ENCODE measurements at places on chromosomes 7 and 10.

GRCh38 chr10:24384954-24385353, 176.0 kb downstream of the KIAA1217 start:
- DNase-seq = no peak

- DNase-seq = no peak
These were observed 1.6 kb upstream of the NRG3 start for GRCh38 chr10:81873231-81873931.

DNA sequence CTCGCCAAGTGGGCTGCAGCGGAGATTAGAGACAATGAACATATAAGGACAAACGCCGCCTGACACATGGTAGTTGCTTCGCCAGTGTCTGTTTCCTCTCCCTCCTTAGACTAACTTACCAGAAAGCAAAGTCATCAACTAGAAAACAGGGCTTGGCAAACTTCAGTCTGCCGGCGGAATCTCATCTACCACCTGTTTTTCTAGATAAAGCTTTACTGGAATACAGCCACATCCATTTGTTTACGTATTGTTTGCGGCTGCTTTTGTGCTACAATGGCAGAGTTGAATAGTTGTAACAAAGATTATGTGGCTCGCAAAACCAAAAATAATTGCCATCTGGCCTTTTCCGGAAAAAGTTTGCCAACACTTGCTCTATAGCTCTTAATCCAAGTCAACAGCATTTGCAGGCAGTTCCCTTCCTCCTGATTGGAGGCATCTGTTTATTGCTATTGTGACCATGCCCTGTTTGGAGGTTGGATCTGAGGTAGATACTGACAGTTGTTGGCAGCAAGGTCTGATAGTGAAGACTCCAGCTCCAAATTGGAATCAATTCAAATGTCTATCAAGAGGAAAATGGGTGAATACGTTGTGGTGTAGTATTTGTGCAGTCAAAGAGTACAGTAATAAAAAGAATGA, 260.6 kb downstream of the POU6F2 start:
- DNase-seq = peak; percentile 90

DNA sequence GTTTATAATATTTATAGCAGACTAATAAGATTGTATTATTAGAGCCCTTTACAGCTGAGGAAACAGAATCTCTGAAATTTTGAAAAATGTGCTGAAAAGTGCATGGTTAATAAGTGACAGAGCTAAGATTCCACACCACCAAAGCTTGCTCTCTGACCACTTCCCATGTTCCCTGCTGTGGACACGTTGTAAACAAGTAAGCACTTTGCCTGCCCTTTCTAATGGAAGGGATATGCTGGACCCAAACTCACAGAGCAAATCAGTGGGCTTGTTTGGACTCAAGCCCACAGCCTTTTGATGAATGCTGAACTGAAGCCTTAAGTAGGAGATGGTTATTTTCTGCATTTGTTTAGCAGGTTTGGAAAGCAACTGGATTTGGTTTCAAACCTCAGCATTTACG, 214.0 kb upstream of the TMEM72 start:
- no peak for DNase-seq

DNA sequence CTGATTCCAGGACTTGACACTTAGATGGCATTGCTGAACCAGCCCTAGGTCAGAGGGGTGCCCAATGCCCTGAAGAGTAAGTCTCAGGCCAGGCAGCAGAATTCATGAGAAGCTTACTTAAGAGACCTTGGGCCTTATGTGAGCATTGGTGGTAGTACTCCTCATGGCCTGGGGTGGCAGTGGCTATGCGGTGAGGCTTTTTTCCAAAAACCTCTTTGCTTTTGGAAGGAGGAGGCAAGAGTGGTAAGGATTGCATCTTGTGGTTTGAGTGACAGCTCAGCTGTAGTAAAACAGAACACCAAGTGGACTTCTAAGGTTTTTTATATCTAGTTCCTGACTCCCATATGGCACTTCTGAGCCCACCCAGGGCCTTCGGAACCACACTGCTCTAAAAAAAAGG, 459.0 kb upstream of the STEAP1 start:
- no peak for DNase-seq

DNA sequence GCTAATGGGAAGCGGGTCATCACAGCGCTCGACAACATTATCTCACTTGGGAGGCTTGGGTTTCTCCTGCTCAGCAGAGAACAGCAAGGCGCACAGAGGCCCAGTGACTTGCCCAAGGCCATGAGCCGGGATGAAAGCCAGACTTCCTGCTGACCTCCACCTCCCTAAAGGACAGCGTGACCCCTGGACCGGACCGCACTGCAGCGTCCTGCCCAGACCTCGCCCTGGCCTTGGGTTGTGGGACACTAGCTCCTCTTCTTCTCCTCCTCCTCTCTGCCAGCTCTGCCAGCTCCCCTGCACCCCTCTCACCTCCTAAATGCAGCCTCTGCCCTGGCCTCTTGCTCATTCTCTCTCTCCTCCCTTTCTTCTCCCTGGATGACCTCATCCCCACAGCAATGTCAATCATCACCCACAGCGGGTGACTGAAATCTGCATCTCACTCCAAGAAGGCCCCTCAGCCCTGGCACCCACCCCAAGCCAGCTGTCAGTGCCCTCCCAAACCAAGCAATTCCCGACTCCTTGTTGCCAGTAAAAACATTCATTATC, 19.4 kb downstream of the SPOCK2 start:
- no peak for DNase-seq

DNA sequence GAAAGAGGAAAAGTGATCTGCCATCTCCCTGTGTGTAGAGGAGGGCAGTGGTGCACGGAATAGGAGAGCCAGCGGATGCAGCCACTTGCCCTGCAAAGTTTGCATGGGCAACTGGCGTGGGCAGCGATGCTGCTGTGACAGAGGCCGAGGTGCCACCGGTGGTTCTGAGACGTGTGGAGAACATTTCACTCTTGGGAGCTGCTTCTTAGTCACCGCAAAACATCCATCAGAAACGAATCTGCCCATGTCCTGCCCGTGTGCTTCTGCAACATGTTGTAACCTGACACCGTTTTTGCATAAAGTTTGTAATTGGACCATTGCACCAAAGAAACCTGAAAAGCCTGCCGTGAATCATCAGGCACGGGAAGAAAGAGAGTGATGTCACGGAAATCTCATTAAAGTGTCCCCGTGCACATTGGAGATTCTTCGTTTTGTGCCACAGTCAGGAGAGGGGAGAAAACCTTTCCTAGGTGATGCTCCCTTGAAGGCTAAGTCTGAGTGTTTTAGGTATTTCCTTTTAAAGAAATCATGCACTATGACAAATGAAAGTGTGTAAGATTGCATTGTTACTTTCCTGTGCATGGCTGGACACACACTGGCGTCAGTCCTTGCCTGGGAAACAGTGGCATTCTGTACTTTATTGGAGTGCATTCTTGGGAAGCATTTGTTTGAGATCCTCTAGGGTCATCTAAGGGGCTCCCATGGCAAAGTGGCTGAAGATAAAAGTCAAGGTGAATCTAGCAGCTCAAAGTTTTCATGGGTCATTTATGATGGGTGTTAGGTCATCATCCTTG, 302.6 kb downstream of the KLF6 start:
- DNase-seq = peak; percentile 80

- no peak for DNase-seq
These were observed 127.8 kb downstream of the EMX2 start for GRCh38 chr10:117670116-117670904.

DNA sequence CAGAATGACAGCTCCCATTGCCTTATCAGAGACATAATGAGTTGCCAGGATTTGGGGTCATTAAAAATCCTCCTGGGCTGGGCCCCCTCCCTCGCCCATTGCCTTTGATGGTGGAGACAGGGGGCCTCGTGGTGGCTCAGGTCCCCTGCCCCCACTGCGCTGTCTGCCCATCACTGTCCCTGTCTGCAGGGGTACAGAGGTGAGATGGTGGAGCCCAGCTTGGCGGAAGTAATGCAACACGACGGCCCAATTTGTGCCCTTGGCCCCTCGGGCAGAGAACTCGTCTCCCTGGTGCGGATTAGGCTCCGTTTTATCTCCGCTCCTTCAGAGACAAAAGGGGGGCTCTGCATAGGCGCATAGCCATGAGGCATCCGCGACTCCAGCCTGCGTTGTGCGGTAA, 152.4 kb upstream of the UNC5B start:
- DNase-seq = no peak

DNA sequence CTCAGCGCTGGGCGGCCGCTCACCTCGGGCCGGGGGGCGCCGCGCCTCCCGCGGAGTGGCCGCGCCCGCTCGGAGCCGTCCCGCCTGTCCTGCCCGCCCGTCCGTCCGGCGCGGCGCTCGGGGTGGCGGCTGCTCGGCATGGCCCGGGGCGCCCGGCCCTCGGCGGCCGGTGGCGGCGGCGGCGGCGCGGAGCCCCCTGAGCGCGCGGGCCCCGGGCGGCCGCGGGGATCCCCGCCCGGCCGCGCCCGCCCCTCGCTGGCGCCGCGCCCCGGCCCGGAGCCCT, 338 bp downstream of the SDK1 start:
- DNase-seq = no peak

GRCh38 chr7:138001529-138002095, at the start of gene CREB3L2:
TSS of gene CREB3L2 (minus strand) at chr7:138002086. CDS start at chr7:138001705, 381 bp downstream.
- peak; percentile 79 for DNase-seq

DNA sequence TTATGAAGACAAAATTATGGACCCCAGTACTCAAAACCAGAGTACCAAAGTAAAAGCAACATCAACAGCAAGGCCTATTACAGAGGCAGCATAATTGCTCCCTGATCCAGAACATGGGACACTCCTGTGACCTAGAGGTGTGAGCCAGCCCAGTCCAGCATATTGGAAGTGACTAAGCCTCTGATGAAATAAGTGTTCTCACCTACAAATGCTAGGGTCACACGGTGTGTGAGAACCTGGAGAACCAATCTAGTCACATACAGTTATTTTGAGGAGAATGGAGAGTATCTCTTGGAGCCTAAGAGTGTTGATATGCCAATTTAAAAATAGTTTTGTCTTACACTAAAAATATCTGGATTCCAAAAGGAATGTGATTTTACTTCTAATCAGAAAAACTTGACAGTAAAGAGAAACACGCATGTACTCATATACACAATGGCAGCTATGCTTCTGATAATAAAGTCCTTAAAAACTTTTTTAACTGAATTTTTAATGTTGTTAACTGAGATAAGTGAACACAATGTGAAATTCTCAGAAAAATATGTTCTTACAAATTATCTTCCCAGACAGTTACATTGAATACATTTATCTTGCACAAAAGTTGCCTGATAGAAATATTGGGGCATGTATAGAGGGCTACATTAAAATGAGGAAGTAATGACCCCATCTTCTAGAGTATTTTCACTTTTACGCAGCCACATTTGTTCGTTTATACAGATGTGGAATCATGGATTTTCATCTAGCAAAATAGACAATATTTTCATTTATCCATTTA, 56.8 kb upstream of the CD36 start:
- no peak for DNase-seq

GRCh38 chr10:29541422-29542210, 93.2 kb downstream of the SVIL start:
- no peak for DNase-seq

DNA sequence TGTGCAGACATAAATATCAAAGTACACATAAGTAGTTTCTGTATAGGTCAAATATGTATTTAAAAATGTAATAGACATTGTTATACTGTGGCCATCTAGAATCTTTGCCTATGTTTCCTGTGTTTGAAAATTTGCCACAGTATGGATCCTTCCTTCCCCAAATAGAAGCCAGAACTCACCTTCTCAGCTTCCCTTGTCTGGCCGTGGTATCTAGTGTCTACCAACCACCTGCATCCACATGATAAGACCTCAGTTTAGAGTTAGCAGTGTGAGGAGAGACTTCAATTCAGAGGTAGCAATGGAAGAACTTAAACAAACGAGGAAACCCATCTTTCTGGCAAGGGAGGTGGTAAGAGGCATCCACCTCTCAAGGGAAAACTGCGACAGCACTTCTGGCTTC, 4.9 kb downstream of the TRDMT1 start:
- DNase-seq = no peak

DNA sequence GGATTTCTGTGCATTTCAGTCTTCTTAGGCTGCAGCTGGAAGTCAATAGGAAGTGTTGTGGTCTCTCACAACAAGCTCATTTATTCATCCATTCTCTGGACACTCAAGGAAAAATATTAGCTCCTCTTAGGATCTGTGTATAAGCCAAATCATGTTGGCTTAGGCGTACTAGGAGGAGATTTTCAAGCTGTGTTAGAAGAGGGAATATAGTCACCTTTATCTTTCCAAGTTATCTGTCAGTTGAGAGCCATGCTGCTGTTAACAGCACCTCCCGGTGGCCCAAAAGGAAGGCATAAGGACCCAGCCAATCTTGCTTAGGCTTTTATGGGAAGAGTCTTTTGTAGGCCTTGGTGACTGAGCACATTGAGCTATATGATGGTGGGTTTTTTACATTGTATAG, 220.0 kb downstream of the LRMDA start:
- DNase-seq = no peak

DNA sequence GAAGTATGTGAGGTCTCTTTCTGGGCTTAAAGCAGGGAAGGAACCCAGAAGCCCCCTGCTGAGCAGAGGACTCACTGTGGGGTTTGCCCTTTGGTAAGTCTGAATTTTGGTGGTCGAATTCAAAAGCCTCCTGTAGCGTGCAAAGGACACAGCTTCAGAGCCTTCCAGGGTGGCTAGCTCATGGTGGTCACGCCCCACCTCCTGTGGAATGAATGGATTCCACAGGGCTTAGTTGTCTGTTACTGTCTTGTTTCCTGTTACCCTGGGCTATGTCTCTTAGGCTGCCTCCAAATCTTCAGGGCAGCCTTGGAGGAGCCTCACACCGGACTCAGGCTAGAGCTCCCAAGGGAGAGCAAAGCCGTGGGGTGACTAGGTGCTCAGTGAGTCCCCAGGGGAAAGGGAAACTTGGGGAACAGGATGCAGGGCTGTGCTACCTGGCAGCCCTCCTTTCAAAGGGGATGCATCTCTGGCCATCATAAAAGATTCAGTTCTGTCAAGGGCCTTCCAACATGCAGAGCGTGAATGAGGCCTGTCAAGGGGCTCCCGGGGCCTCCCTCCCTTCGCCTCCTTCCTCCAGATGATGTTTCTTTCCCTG, 211.7 kb downstream of the CCSER2 start:
- DNase-seq = no peak

- no peak for DNase-seq
These were observed 110.3 kb downstream of the VIPR2 start for GRCh38 chr7:159034394-159034793.

GRCh38 chr10:129498680-129499079, 31.6 kb downstream of the MGMT start:
- DNase-seq = no peak

DNA sequence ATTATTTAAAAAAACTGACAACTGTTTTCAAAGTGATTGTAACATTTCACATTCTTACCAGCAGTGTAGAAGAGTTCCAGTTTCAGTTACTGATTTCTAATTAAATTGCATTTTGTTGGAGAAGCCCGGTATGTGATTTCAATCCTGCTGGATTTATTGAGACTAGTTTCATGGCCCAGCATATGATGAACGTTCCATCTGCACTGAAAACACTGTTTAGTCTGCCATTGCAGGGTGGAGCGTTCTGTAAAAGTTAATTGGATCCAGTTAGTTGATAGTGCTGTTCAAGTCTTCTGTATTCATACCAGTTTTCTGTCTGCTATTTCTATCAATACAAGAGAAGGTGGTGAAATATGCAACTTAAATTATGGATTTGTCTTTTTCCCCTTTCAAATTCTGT, 37.3 kb upstream of the CCNY start:
- no peak for DNase-seq
